Pancreas (tissue), 10 donors: ENCODE measurements at places on chromosomes 12 and 14. TPM values are rescaled to one million over a fixed set of nuclear protein-coding genes. Genes with fewer than 3 reads are reported as not detected.

GRCh38 chr12:104740668-104741067 is 217.4 kb downstream of the SLC41A2 start:
- H3K27me3 ChIP-seq, result no peaks in the 10 kb centered on the region
- H3K36me3 ChIP-seq, result no peaks in the 10 kb centered on the region
- no peak for DNase-seq
- H3K4me3 ChIP-seq, result no peak overlapping the region

DNA sequence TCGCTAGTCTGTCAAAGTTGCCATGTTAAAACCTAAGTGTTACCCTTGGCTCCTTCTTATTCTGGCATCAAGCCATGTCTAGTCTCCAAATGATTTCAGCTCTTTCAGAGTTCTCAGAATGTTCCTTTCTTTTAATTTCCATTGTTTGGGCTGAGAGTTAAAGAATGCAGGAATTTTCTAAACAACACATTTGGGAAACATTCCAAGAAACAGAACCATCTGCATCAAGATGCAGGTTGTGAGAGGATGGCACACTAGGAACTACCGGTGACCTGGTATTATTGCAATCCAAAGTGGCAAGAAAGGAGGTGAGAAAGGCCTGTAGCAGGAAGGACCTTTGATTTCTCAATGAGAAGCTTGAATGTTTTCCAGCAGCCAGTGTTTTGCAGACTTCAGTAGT is 30.1 kb downstream of the SLC35F4 start:
- no peaks in the 10 kb centered on the region for H3K27me3 ChIP-seq
- H3K4me1 ChIP-seq, result no peaks in the 10 kb centered on the region
- no peak overlapping the region for H3K27ac ChIP-seq
- H3K4me3 ChIP-seq, result no peak overlapping the region
- no peak for DNase-seq

DNA sequence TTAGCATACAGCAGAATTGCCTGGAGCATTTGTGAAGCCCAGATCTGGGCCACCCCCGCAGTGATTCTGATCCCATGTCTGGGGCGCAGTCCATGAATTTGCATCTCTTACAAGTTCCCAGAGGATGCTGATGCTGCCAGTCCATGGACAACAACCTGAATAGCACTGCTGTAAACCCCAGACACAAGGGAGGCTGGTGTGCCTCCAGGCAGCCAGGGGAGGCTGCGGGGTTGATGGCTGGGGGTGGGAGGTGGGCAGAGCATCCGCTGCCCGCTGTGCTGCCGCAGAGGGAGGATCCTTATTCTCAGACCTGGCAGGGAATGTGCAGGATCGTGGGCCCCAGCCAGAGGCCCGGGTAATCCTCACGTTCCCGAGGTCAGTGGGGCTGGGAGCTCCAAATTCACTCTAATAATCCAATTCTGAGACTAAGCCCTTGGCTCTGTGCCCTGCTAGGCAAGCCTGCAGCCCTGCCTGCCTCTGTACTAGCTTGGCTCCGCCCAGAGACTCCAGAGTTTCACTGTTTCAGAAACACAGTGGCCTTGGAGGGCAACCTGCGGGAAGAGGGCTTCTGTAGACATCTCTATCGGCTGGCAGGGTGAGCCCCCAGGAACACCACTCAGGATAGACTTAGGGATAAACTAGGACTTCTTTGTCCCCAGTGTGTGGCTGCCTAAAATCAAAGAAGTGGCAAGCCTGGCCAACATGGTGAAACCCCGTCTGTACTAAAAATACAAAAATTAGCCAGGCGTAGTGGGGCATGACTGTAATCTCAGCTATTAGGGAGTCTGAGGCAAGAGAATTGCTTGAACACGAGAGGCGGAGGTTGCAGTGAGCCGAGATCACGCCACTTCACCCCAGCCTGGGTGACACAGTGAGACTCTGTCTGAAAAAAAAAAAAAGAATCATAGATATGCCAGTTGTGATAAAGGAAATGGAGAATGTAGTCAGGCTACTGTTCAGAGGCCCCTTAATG is 17.8 kb upstream of the MLEC start:
- no peaks in the 10 kb centered on the region for H3K36me3 ChIP-seq
- DNase-seq, result peak; percentile 63
- peak overlapping the region; percentile 50 for H3K27ac ChIP-seq
- no peak overlapping the region for H3K4me3 ChIP-seq
- no peaks in the 10 kb centered on the region for H3K27me3 ChIP-seq

- no peak overlapping the region for H3K27ac ChIP-seq
- no peaks in the 10 kb centered on the region for H3K4me1 ChIP-seq
- H3K27me3 ChIP-seq, result no peaks in the 10 kb centered on the region
- DNase-seq, result no peak
Observed at GRCh38 chr12:5872745-5873144, 72.3 kb downstream of the ANO2 start.

- H3K27me3 ChIP-seq, result no peaks in the 10 kb centered on the region
- no peak for DNase-seq
- no peak overlapping the region for H3K27ac ChIP-seq
- H3K36me3 ChIP-seq, result no peaks in the 10 kb centered on the region
- no peak overlapping the region for H3K4me3 ChIP-seq
Observed at GRCh38 chr12:132606466-132606865, 3.9 kb downstream of the LRCOL1 start.

DNA sequence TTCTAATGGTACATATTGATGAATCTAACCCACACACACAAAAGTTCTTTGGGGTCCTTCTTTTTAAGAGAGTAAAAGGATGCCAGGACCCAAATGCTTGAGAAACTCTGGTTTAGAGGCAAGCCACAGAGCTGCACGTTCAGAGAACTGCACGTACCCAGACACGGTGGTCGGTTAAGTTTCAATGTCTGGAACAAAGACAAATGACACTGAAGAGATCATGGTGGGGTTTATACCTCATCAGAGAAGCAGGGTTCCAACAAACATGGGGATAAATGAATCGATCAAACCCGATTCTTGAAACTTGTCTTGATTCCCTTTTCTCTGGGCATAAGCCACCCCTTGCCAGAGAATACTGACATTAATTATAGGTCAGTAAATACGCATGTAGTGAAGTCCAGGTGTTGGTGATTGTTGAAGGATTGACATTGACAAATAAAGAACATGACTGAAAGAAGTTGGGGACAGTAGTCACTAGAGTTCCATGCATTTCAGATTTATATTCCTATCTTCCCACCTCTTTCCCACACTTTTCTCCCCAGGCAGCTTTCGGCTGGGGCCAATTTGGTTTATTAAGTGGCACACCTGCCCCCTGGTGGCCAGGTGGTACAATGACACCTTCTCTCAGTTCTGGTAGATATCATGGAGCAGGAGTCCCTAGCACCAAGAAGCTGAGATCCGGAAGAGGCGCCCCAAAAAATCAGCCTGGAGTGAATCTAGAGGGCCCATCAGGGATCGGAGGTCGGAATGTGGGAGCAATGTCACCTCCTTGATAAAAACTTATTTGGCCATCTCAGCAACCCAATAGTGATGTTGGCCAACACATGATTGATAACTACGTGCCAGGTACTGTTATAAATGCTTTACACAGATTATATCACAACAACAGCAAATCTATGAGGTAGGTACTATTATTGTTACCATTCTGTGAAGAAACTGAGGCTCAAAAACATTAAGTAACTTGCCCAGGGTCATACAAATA is 17.8 kb upstream of the HDAC7 start:
- DNase-seq, result peak; percentile 76
- no peaks in the 10 kb centered on the region for H3K27me3 ChIP-seq
- no peak overlapping the region for H3K4me3 ChIP-seq

GRCh38 chr12:95300286-95300685 is 82.7 kb downstream of the VEZT start:
- no peaks in the 10 kb centered on the region for H3K27me3 ChIP-seq
- no peak overlapping the region for H3K27ac ChIP-seq
- H3K4me1 ChIP-seq, result no peaks in the 10 kb centered on the region
- no peak for DNase-seq
- peaks cover 4% of the 10 kb centered on the region for H3K36me3 ChIP-seq
- H3K4me3 ChIP-seq, result no peak overlapping the region

DNA sequence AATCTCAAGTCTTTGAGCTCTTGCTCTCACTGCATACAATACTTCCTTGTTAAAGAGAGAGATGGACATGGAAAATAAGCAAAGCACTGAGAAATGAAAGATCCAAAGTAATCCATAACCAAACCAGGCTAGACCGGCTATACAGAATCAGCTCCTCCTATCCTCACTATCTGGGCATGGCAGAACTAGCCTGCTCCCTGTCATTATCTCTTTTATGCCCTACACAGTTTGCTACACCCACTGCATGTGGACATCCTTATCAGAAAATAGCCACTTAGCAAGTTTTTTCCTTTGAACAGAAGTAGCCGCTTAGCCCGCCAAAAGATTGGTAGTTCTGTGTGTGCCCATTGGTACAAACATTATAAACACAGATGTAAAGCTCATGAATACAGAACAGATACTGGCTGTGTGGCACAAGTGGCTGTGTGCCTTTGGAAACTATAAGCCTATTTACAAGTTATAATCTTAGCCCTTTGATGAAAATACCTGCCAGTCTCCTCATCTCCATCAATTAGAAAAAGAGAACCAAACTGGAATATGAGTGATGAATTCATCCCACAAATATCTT is 34.7 kb downstream of the SPTB start:
- H3K27ac ChIP-seq, result no peak overlapping the region
- no peaks in the 10 kb centered on the region for H3K36me3 ChIP-seq
- no peaks in the 10 kb centered on the region for H3K4me1 ChIP-seq
- H3K4me3 ChIP-seq, result no peak overlapping the region
- DNase-seq, result no peak
- no peaks in the 10 kb centered on the region for H3K27me3 ChIP-seq

COCH gene
- 3.6 TPM for total RNA-seq

GLIPR1L1 gene
- not detected for total RNA-seq

KRT77 gene
- not detected for total RNA-seq

KHNYN gene
- total RNA-seq, result 26.3 TPM
